Activated T-helper 9 cell treated with anti-CD3 and anti-CD28 coated beads, Interleukin-2, amount 50 U/mL, for 16 hours (primary cell): ENCODE measurements at places on chromosomes 7 and 10.

DNA sequence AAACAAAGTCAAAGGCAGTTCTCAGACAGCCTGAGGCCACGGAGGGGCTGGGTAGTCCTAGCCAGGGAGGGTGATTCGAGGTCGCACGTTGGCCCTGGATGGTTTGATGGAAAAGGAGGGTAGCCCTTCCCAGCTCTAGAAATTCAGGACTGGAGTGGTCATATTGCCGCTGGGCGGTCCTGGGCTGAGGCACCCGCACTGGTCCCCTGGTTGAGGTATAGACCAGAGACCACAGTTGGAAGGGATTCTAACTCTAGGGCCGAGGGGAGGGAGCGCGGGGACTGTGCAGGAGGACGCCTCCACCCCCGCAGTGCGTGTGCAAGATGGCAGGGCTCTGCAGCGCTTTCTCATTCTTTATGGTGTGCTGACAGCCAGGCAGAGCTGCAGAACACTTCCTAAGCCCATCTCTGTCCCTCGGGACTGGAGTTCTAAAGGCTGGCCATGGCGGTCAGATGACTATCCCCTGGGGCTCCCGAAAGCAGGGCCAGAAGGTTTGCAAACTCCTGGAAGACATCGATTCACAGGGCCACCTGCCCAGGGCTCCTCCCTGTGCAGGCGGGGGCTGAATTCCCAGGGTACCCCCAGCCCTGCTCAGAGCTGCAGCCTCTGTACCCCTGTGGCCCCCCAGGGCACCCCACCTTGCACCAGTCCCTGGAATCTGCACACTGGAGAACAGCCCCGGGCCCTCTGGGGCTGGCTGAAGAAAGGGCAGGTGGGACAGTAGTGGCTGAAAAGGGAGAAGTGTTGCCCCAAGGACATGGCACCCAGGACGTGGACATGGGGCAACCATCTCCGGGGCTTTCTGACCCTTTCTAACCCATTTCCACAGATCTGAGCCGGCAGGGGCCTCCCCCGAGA lies 51.0 kb upstream of the ELN start:
- DNase-seq: no peak

DNA sequence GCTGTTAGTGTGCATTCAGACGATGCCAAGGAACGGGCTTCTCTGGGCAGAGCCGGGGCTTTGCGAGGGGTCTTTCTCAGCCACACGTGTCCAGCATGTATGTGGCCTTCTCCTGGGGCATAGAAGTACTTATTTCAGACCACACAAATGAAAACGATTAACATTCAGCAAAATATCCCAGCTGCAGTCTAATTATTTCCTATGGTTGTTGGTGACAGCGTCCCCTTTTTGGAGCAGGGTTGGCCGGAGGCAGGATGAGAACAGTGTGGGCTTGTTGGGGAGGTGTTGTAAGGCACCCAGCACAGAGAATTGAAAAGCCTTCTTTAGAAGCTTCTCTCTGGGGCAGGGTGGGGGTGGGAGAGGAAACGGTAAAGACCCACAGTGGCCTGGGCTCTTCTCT lies 54.2 kb downstream of the PTPRE start:
- no peak for DNase-seq

DNA sequence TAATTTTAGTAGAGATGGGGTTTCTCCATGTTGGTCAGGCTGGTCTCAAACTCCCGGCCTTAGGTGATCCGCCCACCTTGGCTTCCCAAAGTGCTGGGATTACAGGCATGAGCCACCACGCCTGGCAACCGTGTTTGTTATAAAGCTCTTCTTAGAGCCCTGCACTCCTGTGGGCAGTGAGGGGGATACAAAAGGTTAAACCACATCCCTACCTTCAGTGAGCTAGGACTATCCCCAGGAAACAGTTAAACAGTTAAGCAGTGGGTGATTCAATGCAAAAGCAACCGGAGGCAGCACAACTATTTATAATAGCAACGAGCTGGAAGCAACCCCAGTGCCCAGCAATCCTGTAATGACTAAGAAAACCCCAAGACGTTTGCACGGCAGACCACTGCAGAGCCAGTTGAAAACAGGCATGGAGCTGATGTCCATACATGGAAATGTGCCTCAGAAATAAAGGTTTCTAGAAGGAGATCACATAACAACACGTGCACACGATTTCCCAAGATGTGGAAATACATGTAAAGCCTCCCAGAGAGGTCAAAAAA lies 107.2 kb upstream of the LYZL2 start:
- DNase-seq: no peak

DNA sequence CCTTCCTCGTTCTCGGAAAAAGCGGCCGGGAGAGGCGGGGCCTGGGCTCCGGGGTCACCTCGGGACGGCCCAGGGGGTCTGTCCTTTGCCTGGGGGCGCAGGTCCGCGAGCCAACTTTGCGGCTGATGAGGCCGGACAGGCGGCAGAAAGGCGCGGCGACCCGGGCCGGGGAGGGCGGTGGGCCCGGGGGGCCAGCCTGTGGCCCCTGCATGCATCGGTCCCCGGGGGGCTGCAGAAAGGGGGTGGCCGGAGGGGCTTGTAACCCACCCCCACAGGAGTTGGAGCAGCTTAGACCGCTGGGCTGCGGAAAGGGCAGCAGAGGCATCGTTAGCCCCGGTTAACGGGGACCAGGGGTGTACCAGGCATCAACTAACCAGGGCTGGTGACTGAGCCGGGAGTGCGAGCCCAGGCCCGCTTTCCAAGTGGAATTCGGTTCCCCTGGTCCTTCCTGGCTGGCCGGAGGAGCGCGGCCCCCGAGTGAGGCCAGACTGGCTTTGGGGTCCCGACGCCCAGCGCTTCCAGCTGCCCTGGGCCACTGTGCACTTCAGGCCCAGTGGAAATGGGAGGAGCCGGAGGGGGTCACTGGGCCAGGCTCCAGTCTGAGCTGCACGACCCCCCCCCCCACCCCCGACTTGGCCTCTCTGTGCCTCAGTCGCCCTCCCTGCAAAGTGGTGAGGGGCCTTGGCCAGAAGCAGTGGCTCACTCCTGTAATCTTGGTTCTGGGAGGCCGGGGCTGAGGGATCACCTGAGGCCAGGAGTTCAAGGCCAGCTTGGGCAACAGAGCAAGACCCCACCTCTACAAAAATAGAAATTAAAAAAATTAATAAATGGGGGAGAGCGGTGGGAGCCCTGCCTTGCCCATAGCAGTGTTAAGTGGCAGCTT lies 919 bp downstream of the SLC29A4 start:
- no peak for DNase-seq

DNA sequence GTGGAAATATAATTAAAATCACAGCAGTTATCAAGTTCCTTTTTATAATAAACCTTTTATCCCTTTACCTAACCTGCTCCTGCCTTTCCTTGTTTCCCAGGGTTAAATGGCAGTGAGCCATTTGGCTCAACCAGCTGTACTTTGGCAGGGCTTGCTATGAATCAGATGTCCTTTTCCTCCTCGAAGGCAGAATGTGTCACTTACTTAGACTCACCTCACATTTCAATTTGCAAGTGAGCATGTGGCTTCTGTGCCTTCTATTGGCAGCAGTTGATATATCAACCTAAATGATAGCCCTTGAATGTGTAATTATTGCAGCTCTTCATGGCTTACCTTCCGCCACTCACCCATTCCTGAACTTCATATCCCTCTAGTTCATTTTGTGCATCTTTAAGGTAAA lies 301.7 kb downstream of the CSTF2T start:
- no peak for DNase-seq

GRCh38 chr10:30178356-30178964 lies 119.1 kb upstream of the JCAD start:
- DNase-seq: no peak

DNA sequence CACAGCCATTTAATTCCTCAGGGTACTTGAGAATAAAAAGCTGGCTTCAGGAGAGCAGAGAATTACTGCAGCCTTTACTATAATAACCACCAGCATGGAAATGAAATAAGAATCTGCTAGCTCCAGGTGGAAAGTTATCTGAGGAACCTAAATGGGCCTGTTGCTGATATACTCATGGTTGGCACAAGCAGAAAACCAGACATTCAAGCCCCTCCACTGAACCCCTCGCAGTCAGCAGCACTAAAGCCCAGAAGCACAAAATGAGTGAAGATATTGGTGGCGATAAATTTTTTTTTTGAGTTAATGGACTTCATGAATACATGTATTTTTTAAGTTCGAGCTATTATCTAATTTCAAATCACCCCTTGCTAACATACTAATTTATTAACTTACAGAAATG lies 303.9 kb upstream of the NRP1 start:
- no peak for DNase-seq

- no peak for DNase-seq
These were observed 117.3 kb upstream of the ZNF438 start for GRCh38 chr10:31148951-31149350.

- DNase-seq: no peak
These were observed 245.6 kb downstream of the MAD1L1 start for GRCh38 chr7:1987084-1987535.

GRCh38 chr7:130960208-130960988 lies 226.4 kb upstream of the KLF14 start:
- no peak for DNase-seq

GRCh38 chr10:58266826-58267712 lies 625 bp downstream of the IPMK start:
- DNase-seq: peak; percentile 26

- no peak for DNase-seq
These were observed 688.0 kb upstream of the ANKRD30A start for GRCh38 chr10:36437367-36437766.

DNA sequence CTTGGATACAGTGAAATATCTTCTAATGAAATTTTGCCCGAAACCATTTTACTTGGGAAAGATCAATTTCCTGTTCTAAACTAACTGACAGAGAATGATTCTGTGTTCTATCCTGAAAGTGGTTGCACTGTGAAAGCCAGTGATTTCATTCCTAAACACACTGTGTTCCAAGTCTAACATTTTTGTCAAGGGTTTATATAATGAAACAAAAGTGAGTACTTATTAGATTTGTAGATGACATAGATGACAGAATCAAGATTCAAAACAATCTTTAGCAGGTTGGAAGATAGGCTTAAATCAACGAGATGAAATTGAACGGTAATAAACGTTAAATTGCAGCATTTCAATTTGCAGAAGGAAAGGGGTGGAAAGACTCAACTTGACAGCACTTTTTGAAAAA lies 13.3 kb downstream of the KAT6B start:
- no peak for DNase-seq

- no peak for DNase-seq
These were observed 150.0 kb downstream of the ZMYND11 start for GRCh38 chr10:285216-285615.

DNA sequence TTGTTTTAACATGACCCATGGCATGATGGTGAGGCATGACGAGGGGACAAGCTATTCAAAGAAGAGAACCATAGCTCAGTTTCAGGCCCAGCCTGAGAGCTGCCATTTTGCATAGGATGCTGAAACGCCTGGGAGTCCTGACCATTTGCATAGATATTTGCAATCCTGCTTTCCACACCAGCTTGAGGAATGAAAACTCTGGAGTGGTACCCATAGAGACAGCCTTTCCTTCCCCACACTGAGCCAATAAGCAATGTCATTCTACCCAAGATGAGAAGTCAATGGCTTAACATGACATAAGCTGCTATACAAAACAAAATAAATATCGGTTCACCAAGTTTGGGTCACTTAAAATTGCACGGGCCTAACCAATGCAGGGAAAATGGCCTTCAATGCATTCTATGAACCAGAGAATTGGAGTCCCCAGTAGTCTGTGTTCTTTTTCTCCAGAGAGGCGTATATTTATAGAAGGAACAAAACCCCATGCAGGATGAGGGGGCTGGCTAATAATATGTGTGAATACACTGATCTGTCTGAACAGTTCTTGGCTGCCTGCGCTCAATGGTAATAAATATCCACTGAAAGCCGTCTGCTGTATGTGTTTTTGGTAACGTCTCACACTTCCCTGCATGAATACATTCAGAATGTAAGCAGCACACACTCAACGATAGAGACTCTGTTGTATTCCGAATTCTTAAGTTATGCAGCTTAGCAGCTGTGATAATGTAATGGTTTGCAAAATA lies 329.3 kb downstream of the FRMD4A start:
- DNase-seq: no peak

GRCh38 chr7:98211676-98212531 lies 665 bp downstream of the BHLHA15 start:
- no peak for DNase-seq

- DNase-seq: no peak
These were observed 168.3 kb downstream of the AKR1D1 start for GRCh38 chr7:138244606-138245005.

- DNase-seq: no peak
These were observed 501 bp downstream of the TFPI2 start for GRCh38 chr7:93890041-93890463.

- DNase-seq: no peak
These were observed 327.8 kb downstream of the WDR11 start for GRCh38 chr10:121179006-121179405.

DNA sequence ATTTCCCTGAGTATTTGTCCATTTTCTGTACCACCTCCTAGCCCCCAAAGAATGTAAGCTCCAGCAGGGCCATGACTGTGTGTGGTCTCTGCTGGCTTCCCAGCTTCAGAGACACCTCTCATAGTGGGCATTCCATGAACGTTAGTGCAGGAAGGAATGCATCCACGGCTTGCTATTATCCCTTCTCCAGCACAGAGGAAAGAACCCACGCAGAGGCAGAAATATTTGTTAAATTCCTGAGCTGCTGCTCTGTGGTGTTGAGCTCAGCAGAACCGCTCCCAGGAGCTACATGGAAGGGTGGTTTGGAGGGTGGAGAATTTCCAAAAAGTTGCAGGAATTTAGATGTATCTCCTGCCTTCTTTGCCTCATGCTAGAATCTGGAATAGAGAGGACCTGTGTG lies 275.2 kb downstream of the POU6F2 start:
- DNase-seq: no peak

GRCh38 chr7:50852901-50853300 lies 70.2 kb upstream of the GRB10 start:
- no peak for DNase-seq

DNA sequence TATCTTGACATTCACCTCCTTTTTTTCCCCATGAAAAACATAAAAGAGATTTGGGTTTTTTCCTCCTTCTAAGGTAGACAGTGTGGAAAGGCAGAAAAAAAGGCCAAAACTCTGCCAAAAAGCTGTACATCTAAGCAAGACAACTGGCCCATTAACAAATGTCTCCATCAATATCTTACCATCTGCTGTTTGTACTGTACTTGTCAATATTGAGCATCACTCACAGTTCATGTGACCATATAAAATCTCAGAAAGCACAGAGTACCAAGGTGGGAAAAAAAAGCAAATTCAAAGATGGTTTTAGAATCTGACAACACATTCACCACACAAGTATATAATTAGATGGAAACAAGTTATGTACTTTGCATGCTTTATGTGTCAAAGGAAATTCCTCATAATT lies 52.6 kb downstream of the CACNA2D1 start:
- no peak for DNase-seq

GRCh38 chr10:62761115-62761514 lies 43.4 kb upstream of the ADO start:
- DNase-seq: no peak
